Stimulated activated CD4-positive, alpha-beta T cell treated with anti-CD3 and anti-CD28 coated beads, Interleukin-1b, Interleukin-23, amount 100 ng/mL, for 1 hour (primary cell): ENCODE measurements at places on chromosomes 2 and 18.

DNA sequence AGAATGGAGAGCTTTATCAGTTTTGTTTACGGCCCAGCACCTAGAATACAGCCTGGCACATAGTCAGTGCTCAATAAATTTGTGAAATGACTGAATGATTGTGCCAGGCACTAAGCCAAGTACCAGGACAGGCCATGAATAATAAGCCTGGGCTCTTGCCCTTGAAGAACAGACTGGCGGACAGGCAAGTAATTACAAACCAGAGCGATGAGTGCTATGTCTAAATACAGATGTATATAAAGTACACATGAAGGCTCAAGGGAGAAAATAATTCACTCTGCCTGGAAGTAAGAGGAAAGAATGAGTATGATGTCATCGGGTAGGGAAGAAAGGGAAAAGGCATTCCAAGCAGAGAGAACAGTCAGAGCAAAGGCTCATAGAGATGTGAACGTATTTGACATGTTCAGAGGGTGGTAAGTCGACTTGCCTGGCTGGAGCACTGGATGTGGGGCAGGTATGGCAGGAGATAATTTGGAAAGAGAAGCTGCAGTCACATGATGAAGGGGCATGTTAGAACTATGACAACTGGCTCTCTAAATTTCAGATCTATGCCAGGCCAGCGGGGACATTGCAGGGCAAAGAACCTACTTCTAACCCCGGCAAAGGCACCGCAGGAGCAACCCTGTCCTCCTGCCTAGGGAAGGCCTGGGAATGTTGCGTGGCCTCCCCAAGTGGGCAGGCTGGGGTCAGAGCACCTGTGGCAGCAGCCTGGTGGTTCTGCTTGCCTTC is 119.1 kb upstream of the STPG4 start:
- no peak for DNase-seq

GRCh38 chr18:9535430-9535991 is 60.2 kb downstream of the RALBP1 start:
- no peak for DNase-seq

GRCh38 chr2:79189465-79189864 is 29.9 kb upstream of the REG3A start:
- DNase-seq, result no peak

- no peak for DNase-seq
These were observed 34.7 kb upstream of the ACTR3 start for GRCh38 chr2:113854970-113855740.

GRCh38 chr2:20942646-20943125 is 101.2 kb downstream of the APOB start:
- no peak for DNase-seq

- no peak for DNase-seq
These were observed 374.3 kb upstream of the MC4R start for GRCh38 chr18:60746919-60747318.

DNA sequence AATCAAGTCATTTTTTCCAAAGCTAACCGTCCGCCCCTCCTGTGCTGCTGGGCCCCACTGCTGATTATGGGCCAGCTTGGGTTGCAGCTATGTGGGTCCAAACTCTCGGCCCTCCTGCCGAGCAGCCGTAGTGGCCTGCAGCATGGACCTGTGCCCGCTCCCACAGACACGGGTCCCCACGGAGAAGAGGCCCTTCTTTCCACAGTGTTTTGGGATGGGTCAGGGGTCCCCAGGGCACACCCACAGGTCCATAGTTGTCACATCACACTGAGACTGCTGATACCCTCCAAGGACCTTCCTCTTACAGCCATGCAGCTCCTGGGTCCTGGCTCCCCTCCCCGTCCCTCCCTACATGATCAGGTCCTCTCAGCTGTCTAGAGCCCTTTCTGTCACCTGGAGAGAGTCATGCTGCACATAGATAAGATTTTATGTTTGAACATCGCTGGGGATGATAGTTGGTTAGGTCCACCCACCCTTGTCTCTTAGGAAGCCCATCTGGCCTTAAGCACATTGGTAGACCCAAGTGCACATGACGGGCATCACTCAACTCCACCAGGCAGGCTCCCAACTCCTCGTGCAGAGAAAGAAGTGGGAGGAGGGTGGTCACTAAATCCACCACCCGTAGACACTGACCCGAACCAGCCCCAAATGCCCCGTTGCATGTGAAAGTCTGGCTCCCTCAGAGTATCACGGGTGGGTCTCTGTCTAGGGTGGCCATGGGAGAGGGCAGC is 17.5 kb downstream of the GPR55 start:
- DNase-seq, result no peak

GRCh38 chr18:52667463-52668065 is 327.6 kb downstream of the DCC start:
- no peak for DNase-seq

DNA sequence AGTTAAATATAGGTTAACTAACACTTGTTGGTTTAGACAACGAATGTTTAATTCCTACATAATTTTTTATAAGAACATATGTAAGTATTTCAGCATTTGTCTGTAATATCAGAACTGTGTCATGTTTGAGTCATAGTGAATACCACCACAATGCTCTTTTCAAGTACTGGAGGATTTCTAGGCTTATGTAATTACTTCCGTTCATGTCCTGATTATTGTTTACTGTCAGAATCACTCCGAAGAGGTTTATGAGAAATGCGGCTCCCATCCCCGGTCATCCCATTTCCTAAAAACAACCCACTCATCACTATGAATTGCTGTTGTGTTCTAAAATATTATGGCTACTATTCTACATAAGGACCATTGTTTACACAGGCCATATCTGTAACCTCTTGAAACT is 45.1 kb downstream of the CDH19 start:
- DNase-seq, result no peak

DNA sequence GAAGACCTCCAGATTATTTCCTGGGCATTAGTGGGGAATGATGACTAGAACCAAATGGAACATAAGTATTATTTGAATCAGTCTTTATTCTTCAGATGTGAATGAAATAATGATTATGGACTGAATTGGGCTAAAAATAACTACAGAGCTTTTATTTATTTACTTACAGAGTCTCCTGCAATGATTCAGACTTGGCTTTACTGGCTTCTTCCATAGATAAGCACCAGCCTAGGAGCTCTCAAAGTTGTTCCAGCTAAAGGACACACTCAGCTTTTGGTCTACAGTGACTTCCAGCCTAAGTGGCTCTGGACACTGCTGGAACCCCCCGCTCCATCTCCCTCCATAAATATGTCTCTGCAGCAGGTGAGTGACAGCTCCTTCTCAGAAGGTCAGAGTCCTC is 24.3 kb upstream of the ARHGAP25 start:
- no peak for DNase-seq

DNA sequence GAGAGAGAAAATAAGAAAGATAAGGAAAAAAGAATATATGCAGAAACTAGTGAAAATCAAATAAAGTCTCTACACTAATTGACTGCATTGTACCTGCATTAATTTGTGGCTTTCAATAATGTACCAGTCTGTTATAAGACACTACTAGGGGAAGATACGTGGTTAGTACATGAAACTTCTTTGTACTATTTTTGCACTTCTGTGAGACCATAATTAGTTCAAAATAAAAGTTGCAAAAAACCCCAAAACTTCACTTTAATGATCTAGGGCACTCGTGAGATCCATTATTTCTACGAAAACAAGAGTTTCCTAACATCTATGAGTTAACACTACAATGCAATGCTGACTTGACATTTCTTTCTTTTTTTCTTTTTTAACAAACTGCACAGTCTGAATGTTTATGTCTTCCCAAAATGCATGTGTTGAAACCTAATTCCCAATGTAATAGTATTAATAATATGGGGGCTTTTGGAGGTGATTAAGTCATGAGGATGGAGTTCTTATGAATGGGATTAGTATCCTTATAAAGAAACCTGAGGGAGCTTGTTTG is 162.8 kb upstream of the LRRTM1 start:
- DNase-seq, result no peak

DNA sequence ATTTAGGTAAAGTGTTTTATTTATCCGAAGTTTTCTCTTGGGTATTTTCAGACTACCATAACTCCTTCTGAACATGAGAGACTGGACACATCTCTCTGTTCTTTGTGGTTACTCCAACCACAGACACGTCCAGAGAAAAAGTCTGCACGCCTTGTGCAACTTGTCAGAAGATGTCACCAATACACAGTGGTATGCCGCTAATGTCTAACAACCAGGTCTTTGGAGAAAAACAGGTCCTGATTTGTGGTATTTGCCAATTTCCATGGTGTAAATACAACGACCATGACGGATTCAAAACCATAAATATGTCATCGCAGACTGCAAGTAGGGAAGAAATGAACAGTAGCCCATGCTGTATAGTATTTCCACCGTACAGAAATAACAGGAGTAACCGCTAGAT is 620.6 kb upstream of the ID2 start:
- DNase-seq, result no peak

GRCh38 chr2:3094318-3094717 is 283.3 kb downstream of the EIPR1 start:
- DNase-seq, result no peak

DNA sequence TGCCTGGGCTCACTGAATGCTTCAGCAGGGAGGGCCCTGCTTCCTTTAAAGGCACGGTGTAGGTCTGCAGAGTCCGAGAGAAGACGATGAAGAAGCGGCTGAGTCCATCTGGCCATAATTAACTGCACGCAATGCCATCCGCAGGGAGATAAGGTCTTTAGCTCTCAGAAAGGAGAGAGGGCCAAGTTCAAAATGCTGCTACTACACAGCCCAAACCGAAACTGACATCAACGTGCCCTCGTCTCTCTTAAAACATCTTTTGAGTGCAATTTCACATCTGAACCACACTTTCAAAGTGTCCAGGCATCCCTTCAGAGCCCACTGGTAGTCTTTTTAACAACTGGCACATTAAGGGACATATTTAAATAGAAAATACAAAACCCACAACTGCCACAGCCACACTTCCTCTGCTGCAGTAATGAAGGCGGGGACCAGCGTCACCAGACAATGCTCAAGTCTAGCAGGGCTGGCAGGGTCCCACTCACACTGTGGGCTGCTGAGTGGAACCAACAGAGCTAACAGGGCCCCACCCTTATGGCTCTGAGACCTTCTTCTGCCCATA is 35.8 kb downstream of the ST3GAL5 start:
- DNase-seq, result no peak

DNA sequence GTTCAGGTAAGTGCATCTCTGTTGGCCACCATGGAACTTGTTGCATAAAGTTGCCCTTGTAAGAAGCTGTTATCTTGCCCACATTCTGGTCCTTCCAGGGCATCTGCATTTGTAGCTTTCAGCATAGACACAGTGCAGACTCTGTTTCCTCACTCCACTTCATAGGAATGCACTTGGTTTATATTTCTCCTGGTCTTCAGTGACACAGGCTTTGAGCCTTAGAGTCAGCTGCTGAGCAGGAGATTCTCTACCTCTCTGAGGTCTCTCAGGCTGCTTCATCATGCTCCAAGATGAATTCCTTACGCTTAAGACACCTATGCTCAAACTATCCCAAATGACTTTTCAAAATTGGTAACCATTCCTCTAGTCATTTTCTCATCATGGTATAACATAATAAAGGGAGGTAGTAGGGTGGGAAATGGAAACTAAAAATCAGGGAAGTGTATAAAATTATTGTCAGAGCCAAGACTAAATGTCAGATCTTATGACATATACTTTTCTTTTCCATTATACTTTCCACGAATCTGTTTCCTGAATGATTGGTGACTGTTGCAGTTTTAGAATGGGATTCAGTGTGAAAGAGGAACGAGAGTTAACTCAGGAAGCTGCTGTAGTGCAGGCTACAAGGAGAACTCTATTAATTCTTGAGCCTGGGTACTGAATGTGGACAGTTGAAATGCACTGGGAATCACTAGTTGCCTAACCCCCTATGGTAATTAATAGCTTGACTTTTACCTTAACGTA is 72.0 kb downstream of the GALNT1 start:
- no peak for DNase-seq

DNA sequence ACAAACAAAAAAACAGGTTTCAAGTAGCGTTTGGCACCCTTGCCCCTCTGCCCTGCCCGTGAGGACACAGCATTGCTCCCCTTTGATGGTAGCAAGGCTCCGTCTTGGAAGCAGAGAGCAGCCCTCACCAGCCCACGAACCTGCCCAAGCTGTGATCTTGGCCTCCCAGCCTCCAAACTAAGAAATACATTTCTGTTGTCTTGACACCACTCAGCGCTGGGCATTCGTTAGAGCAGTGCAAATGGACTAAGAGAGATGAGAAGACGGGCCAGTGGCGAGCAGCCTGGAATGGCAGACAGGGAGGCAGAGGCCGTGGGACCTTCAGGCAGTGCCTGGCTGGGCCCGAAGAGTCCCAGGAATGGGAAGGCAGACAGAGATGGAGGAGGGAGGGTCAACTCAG is 109.8 kb downstream of the SH3BP4 start:
- no peak for DNase-seq

GRCh38 chr18:985212-985661 is 80.6 kb downstream of the ADCYAP1 start:
- DNase-seq, result no peak

DNA sequence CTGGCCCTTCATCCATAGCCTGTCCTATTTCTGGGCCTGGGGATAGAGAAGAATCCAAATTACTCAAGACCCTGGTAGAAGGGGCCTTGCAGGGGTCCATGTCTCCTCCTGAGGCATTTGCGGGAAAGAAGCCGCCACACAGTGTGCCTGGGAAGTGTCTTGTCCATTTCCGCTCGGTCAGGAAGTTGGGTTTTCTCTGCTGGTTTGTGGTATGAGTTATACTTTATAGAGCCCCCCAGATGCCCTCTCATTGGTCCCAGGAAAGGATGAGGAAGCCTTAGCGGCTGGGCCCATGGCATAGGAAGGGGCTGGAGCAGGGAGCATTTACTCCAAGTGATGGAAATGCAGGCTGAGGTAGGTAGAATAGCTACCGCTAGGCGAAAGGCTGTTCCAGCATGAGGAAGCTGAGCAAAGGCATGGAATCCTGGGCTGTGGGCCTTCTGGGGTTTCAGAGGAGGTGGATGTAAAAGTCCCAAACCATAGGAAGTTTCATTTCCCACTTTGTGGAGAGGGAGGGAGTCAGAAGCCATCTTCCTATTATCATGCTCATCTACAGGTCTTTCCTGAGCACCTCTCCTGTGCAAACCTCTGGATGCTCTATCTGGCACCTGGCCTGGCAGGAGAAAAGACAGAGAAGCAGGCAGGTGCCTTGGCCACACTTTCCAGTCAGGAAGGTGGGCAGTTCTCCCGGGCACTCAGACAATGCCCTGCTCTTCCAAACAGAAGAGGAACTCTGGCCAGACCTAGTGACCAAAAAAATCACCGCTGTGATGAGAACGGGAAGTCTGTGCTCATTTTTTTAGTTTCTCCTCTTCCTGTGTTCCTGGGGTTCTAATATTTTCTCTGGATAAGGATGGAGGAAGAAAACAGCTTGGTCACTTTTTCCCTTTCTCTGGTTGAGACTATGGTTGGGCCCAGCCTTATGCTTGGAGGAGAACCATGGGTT is 2.6 kb upstream of the CD207 start:
- DNase-seq, result no peak

DNA sequence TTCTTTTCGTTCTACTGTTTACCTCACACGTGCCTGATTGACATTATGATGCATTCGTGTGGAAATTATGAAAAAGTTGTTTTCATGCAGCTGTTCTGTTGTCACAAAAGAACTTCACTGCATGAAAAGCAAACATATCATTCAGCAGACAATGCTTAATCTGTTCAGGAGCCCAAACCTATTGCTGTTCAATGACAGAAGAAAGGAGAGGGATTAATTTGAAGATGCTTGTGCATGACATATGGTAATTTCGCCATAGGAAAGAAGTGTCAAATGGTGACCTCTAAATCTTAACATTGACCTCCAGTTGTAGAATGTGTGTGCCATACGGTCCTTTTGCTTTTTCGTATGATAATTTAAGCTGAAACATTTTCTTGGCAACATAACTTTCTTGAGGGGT is 124.5 kb downstream of the WDR7 start:
- no peak for DNase-seq

- no peak for DNase-seq
These were observed 222.5 kb upstream of the SESTD1 start for GRCh38 chr2:179487010-179487731.

- peak; percentile 36 for DNase-seq
These were observed 16.3 kb downstream of the FOSL2 start for GRCh38 chr2:28408764-28409599.
